ENCODE measurements at places on chromosomes 4 and X.

- no peak for DNase-seq
These were observed 52.5 kb downstream of the JADE1 start for GRCh38 chr4:128861856-128862518.

- DNase-seq, result no peak
These were observed 28.0 kb upstream of the RBM41 start for GRCh38 chrX:107146670-107147069.

GRCh38 chr4:181858741-181859140 lies 384.5 kb upstream of the TENM3 start:
- no peak for DNase-seq

DNA sequence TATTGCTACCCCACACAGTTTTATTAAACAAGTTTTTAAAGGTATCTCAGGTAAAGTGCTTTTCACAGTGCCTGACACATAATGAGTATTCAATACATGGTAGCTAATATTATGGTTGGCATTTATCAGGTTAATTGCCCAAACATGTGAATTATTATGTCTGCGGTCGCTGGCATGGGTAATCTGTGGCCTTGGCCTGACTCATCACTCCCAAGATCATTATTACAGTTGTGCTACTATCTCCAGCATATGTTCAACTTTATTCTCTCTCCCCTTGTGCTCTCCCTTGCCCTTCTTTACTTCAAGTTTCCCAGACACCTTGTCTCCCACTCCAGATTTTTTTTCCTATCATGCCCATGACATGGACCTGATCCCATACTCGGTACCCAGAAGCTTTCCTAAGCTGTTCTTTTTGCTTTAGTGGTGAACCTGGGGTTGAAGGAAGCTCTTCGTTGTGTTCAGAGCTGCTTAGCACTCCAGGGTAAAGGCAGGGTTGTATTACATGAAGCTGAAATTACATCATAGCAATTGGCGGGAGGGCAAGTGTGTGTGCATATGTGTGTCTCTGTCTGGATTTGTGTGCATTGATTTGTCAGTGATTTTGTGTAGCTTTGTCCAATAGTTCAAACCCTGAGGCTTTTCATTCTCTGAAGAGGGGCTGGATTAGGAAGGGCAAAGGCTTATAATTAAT lies 176.5 kb upstream of the NRK start:
- no peak for DNase-seq

GRCh38 chr4:152266831-152267480 lies 268.9 kb downstream of the FBXW7 start:
- no peak for DNase-seq

GRCh38 chrX:44829832-44830231 lies 14.0 kb upstream of the DUSP21 start:
- DNase-seq, result no peak

DNA sequence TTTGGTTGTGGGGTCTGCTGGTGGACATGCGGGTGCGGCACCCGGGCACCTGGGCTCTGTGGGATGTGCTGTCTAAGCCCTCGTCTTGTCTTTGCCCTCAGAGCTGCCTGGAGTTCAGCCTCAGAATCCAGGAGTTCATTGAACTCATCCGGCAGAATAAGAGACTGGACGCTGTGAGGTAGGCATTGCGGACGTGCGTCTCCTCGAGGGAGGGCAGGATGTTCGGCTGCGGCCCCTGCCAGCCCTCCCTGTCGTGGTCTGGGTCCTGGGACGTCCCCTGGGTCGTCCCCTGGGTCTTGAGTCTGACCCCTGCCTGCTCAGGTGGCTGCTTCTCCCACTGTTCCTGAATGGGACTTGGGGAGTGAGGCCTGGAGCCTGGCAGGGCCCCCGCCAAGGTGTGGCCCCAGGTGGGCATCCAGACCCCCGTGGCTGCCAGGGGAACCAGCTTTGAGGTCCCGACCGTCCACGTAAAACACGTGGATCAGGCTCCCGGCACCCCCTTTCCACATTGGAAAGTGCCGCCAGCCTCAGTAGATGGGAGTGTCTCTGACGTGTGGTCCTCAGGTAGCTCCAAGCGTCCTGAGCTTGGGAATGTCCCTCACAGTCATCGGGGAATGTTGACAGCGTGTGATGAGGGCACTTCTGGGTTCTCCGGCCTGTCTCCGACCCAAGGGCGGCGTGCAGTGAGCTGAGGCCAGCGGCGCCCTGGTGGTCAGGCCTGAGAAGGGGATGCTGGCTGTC lies 19.3 kb upstream of the UVSSA start:
- no peak for DNase-seq

- DNase-seq, result no peak
These were observed 108.1 kb upstream of the STOX2 start for GRCh38 chr4:183797011-183797444.

DNA sequence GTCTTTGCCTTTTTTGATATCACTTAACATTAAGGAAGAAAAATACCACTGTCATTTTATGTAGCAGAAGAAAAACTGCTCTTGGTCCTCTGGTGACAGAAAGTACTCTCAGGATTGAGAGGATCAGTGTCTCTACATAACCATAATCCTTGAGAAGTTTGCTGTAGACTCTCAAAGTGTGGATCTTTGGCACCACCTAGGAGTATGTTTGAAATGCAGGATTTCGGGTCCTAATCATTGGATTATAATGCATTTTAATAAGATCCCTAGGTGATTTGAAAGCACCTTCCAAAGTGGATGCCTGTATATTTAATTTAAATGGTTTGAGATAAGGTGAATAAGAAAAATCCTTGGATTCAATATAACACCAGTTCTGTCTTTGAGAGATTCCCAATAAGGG lies 23.2 kb downstream of the MOB1B start:
- no peak for DNase-seq

DNA sequence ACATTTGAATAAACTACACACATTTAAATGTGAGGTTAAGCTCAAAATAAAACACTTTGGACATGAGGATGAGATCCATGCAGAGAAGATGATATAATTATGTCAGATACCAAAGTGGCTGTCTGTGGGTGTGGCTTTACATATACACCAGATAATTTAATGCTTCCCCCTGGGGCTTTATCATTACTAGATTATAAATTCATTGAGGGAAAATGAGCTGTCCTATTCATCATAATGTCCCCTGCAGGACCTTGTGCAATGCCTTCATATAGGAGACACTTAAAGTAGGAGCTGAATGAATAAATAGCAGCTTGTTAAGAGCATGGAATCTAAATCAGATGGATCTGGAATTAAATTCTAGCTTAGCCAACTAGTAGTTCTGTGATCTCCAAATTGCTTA lies 49.7 kb downstream of the OTC start:
- DNase-seq, result no peak

GRCh38 chrX:129939986-129940385 lies 34.0 kb downstream of the UTP14A start:
- no peak for DNase-seq

- no peak for DNase-seq
These were observed 91.5 kb downstream of the UPRT start for GRCh38 chrX:75365243-75365975.

- no peak for DNase-seq
These were observed 229.1 kb upstream of the POU3F4 start for GRCh38 chrX:83278988-83279387.

- DNase-seq, result no peak
These were observed 4.4 kb upstream of the INPP4B start for GRCh38 chr4:142850478-142850877.

DNA sequence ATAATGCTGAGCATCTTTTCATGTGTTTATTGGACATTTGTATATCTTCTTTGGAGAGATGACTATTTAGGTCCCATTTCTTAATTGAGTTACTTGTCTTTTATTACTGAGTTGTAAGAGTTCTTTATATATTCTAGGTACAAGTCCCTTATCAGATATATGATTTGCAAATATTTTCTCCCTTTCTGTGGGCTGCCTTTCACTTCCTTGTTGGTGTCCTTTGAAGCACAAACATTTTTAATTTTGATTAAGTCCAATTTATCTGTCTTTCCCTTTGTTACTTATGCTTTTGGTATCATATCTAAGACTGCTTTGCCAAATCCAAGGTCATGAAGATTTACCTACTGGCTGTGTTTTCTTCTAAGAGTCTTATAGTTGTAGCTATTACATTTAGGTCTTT lies 113.2 kb downstream of the HNRNPD start:
- no peak for DNase-seq

DNA sequence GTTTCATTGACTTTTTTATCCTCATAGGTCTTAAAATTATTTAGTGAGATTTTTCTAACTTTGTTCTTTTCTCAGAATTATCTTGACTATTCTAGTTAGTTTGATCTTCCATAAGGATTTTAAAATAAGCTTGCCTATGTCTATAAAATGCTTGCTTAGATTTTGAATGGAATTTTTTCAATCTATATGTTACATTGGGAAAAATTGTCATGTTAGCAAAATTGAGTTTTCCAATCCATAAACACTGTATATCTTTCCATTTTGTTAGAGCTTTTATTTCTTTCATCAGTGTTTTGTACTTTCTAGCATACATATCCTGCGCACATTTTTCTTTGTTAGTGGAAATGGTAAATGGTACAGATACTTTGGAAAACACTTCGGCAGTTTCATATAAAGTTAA lies 312.9 kb downstream of the PDHA2 start:
- no peak for DNase-seq

DNA sequence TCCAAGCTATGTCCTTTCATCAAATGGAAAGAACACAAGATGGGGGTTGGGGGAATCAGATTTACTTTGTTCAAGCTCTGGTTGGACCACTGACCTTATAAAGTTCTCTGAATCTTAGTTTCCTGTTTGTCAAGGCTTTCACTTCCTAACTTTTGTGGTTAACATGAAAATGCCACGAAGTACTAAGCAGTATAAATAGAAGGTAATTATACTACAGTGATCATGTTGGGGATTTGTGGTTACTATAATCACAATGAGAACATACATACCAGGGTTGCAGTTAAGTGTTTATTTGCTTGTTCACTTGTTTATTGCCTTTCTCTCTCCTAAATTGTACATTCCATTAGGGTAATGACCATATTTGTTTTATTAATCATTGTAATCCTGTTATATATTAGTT lies 53.2 kb downstream of the SPRY1 start:
- DNase-seq, result no peak

GRCh38 chr4:127660284-127660885 lies 27.6 kb downstream of the INTU start:
- no peak for DNase-seq

DNA sequence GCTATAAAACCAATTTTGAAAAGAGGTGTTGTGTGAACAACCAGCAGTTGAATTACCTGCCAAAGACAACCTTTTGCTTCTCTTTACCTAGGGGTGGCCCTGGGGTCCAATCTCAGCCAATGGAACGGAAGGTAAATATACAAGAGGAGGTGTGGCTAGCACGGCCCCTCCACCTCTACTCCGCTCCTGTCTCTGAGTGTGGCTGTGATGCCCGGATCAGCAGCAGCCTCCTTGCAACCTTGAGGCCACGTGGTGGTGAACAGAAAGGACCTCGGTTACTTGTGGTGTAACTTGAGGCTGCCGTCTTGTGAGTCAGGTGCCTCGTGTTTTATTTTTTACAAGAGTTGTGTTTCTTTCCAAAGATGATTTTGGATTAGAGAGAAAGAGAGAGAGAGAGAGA lies 121.5 kb upstream of the PPP2R3B start:
- no peak for DNase-seq

- DNase-seq, result no peak
These were observed 23.7 kb downstream of the SLC10A6 start for GRCh38 chr4:86825511-86825910.

GRCh38 chr4:153205757-153206156 lies 1.5 kb downstream of the TRIM2 start:
- peak; percentile 14 for DNase-seq

DNA sequence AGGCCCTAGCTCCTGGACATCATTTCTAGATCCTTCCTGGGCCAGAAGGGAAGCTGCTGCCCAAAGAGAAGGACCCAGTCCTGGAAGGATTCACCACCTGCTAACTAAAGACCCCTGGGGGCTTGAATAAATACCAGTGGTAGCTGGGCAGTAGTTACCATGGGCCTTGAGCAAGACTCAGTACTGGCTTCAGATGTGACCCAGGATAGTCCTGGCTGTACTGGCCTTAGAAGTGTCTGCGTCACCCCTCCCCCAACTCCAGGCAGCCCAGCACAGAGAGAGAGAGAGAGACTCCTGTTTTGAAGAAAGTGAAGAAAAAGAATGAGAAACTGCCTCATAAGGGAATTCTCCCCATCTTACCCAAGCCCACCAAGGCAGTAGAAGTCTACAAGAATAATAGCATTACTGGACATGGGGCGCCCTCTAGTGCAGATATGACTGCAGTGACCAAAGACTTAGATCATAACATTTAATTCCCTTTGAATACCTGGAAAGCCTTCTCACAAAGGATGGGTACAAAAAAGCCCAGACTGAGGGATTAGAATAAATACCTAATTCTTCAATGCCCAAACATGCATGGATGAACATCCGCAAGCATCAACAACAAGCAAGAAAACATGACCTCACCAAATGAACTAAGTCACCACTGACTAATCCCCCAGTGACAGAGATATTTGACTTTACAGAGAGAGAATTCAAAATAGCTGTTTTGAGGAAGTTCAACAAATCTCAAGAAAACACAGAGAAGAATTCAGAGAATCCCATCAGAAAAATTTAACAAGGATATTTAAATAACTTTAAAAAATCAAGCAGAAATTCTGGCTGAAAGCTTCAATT lies 171.8 kb downstream of the HNRNPD start:
- peak; percentile 18 for DNase-seq

DNA sequence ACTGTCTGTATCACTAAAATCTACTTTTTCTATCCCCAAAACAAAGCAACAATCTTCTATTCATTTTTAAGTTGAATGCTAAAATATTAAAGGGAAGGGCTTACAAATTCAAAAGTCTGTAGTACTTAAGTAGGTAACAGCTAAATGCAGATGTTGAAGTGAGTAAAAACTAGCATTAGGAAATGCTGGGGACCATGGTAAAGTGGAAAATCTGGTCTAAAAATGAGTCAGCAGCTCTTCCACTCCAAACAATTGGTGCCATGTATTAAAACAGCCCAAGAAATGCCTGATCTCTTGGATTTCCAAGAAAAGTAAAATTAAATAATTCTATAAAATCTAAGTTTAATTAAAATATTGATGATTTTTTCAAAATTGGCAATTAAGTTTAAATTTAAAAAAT lies 73.3 kb upstream of the PPP3CA start:
- DNase-seq, result no peak

GRCh38 chr4:53780736-53781400 lies 189.6 kb upstream of the LNX1 start:
- no peak for DNase-seq

DNA sequence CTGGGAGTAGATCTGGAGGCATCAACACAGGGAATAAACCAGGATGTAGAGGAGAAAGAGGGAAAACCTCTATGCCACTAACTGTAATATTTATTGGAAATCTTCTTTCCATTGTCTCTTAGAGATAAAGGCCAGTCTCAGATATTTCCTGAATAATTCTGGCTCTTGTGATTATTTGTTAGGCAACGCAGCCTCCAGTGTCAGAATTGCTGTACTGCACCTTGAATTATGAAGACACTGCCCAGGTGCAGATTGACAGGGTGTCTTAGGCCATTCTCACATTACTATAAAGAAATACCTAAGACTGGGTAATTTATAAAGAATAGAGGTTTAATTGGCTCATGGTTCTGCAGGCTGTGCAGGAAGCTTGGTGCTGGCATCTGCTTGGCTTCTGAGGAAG lies 100.7 kb upstream of the ZDHHC15 start:
- DNase-seq, result no peak

- DNase-seq, result no peak
These were observed 113.9 kb downstream of the QDPR start for GRCh38 chr4:17398035-17398434.
